ENCODE measurements at places on chromosomes 16 and 17.

GRCh38 chr17:74274709-74275340 lies 791 bp downstream of the DNAI2 start:
- no peak for DNase-seq

DNA sequence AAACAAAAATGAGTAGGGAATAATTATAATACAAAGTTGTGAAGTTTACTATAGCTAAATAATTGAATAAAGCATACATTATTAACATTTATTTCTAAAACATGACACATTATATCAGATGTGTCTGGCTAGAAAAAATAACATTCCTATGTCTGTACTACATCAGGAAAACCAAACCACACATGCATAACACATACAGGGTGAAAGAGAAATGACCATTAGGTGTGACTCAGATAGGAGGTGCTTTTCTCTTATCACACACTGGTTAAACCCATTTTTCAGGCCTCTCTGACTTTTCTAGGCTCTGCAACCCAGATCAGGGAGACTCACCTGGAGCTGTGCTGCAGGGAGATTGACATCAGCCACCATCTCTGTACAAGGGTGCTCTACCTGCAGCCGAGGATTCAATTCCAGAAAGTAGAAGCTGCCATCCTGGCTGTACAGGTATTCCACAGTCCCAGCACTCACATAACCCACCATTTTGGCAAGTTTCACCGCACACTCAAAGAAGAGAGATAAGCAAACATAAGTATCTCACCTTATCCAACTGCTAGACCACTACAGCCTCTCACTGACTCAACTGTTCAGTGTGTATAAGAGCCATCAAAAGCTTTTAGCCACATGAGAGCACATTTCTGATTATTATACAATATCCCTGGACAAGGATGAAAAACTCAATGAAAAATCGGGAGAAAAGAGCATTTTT lies 116.6 kb upstream of the C17orf78 start:
- no peak for DNase-seq

DNA sequence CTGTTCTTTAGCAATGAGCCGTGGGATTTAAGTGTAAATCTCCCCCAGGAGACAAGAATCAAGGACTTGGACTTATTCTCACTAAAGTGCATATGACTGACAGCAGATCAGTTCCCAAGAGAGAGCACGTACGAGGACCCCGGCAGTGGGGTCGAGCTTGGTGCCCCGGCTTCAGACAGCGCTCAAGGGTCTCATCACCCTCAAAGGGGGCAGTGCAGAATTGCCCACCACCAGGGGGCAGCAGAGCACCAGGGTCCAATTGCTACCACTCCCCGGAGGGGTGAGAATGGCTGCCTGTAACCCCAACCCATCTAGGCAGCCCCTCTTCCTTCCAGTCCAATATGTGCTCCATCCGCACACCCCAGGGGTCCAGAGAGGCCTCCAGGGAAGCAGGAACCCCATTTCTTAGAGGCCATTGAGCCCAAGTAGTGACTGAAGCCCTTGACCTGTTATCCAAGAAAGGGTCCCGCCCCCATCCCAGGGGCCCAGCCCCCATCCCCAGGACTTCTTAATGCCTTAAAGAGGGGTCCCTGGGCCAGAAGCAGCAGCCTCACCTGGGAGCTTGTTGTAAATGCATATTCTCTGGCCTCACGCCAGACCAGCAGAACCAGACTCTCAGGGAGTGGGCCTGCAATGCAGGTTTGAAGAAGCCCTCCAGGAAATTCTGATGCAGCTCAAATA lies 86.1 kb downstream of the ZDHHC7 start:
- peak; percentile 75 for DNase-seq

- no peak for DNase-seq
Measured at GRCh38 chr16:81505011-81505661, 60.5 kb downstream of the CMIP start.

DNA sequence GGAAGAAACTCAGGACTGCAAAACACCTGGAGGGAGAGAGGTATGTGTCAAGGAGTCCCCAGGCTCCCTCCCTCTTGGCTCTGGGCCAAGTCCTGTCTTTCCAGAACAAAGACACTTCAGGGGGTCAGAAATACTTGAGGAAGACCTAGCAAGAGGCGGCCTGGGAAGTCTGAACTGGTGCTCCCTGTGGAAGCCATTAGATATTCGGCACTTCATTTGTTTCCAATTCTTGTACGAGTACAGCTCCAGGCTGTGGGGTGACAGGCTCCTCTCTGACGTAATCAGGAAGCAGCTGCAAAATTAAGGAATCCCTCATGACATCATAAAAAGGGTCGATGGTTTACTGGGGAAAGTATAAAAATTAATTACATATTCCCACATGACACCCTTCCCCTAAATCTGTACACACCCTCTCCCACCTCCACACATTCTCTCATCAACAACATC lies 108.7 kb downstream of the SMG6 start:
- DNase-seq = no peak

DNA sequence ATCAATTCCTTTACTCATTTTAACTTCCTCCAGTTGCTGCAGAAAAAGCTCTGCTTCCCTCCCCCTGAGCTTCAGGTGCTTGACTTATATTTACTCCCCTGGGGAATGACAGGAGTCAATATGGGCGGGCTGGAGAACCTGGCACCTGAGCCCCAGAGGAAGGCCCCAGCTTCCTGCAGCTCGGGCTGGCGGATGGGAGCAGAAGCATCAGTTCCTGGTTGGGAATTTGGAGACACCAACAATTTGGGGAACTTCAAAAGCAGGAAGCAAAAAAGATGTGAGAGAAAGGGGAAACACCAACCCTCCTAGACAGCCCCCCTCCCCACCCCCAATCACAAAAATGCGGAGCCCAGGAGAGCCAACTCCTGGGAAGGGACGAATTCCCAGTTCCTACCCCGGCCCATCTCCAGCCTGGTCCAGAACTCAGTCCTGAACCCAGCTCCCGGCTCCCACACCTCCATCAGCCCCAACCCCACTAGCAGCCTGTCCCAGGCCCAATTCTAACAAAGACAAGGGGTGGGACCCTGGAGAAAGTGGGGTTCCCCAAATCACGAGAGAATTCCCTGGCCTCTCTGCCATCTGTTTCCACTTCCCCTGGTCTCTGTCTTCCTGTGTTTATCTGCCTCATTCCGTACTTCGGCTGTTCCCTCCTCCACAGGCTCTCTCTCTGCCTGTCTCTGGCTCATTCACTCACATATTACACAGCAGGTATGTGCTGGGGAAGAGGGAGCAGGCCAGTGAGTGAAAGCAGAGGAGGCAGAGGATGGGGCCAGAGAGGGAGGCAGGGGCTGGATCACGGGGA lies 16.2 kb upstream of the ASGR2 start:
- DNase-seq = peak; percentile 57

DNA sequence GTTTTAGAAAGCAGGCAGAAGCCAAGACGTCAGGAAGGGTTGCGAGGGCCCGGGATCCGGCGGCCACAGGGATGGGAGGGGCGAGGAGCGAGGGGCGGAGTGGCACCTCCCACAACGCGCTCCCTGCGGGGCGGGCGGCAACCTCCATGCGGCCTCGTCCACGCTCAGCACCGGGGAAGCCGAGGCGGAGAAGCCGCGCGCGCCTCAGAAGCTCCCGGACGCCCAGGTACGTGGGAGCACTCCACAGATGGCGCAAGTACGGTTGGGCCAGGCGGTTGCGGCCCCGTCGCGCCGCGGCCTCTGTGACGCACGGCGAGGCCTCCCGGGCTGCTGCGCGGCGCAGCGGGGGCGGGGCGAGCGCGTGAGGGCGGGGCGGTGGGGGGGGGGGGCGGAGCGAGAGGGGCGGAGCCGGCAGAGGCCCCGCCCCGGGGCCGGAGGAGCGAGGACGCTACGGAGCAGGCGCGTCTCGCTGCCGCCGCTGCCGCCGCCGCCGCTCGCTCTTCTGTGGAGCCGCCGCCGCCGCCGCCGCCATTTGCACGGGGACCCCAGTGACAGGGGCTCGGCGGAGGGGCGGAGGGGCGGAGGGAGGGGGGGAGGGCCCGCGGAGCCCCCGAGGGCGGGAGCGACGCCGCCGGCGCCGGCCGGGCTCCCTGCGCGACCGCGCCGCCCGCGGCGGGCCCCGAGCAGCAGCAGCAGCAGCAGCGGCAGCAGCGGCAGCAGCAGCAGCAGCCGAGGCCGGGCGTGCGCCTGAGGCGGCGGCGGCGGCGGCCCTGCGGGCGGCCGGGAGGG lies at the start of gene TENT4B:
Gene TENT4B, plus strand, starts transcription at position 500 of the 789 bp plus-strand sequence. CDS start 316 bp downstream, outside the sequence.
- peak; percentile 93 for DNase-seq

- no peak for DNase-seq
Measured at GRCh38 chr17:41416479-41416878, 7.9 kb downstream of the KRT37 start.

All from aorta (tissue), 5 donors.